Central memory CD8-positive, alpha-beta T cell (primary cell): ENCODE measurements at places on chromosomes 11 and 22.

- DNase-seq: peak; percentile 82
Observed at GRCh38 chr22:41682033-41682807, 6.4 kb downstream of the SNU13 start.

- no peak for DNase-seq
Observed at GRCh38 chr11:11332141-11332710, 20.8 kb downstream of the CSNK2A3 start.

GRCh38 chr11:32705309-32706033, 89.0 kb downstream of the CCDC73 start:
- DNase-seq: no peak

- DNase-seq: no peak
Observed at GRCh38 chr11:60242740-60243239, at the start of gene MS4A4E. MS4A4E (minus strand) TSS chr11:60243137; CDS start chr11:60230055, 13,082 bp downstream.
